ENCODE measurements at places on chromosomes 5 and 9.

DNA sequence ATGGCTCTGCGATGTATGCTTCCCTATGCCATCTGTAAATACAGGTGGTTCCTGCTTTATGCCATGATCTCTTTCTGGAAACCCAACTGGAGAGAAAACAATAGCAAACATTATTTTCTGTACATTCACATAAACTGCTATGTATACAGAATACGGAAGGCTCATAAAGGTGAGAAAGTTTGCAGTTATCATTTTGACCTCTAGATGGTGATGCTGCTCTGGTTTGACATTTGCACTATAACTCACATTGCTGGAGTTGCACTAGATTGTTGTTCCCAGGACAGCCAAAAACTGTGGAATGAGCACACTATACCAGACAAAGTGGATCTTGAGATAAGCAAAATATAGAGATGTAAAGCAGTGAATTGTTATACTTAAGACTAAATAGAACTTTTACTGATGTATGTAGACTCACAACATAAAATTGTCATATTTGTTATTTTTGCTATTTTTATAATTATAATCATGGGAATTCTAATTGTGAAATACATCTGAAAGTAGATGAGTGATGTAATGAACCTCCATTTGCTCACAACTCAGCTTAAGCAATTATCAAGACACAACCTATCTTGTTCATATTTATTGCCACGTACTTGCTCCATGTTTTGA is 246.5 kb downstream of the PTPRD start:
- peak; percentile 12 for DNase-seq

DNA sequence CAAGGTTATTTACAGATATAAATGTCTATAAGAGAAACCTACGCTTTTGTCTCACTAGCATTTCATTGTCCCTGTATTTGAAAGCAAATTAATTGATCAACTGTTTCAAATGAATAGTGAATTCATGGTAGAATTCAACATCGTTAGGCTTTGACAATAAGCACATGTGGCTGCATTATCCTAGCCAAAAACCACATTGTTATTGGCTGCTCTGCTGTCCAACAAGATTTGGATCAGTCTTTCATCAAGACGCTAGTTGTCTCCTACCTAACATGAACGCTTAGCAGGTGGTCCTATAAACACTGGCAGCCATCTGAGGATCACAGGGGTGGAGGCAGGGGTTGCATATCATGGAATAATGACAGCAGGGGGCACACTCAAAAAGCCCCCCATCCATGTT is 455.0 kb downstream of the CTNND2 start:
- DNase-seq: no peak

DNA sequence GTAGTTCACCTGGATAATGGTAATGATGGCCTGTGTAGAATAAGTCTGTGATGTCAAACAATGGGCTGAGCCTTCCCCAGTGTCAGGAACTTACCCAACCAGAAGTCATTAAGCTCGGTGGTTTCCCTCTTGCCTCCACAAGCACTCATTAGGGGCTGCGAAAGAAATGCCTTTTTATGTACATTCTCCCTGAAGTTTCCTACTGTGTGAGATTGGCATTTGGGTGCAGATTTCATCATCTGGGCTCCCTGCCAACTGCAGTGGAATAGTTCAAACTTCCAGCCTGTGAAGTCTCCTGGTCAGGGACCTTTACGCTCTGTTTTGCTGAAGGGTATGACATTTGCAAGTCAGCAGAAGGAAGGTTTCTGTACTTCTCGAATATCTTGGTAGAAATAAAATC is 41.6 kb upstream of the TMEM215 start:
- no peak for DNase-seq

DNA sequence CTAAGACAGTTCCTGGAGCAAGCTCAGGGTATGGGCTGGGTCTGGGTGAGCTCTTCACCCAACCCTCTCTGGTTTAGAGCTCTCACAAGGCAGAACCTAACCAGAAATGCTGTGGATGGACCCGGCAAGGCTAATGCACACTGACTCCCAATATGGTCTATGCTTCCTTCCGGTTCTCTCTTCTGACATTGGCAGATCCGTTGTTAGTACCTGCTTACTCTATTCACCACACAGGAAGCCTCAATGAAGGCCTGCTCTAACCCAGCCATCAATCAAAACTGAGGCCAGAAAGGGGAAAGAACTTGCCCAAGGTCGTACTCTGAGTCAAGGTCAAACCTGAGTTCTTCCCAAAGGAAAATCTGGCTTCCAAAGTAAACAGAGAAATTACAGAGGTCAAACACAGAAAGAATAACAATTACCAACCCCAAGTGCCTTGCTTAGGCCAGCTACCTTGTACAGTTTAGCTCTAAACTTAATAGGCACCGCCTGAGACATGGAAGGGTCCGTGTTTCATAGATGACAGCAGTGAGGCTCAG is 46.0 kb upstream of the AKNA start:
- DNase-seq: no peak

- DNase-seq: no peak
Measured at GRCh38 chr9:20436476-20437195, 185.7 kb downstream of the MLLT3 start.

- peak; percentile 53 for DNase-seq
Measured at GRCh38 chr9:113577525-113578261, 114.2 kb downstream of the RGS3 start.

DNA sequence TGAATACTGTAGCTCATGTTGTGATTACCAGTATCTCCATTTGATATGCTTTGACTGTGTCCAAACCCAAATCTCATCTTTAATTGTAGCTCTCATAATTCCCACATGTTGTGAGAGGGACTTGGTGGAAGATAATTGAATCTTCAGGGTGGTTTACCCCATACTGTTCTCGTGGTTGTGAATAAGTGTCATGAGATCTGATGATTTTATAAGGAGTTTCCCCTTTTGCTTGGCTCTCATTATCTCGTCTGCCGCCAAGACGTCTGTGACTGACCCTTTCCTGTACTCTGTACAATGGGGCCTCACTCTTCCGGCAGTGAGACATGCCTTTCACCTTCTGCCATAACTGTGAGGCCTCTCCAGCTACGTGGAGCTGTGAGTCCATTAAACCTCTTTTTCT is 59.3 kb downstream of the TRIO start:
- DNase-seq: no peak

Measured in SK-N-SH (cell line).